ENCODE measurements at places on chromosomes 3 and 15. TPM values are rescaled to one million over a fixed set of nuclear protein-coding genes. Genes with fewer than 3 reads are reported as not detected.

DNA sequence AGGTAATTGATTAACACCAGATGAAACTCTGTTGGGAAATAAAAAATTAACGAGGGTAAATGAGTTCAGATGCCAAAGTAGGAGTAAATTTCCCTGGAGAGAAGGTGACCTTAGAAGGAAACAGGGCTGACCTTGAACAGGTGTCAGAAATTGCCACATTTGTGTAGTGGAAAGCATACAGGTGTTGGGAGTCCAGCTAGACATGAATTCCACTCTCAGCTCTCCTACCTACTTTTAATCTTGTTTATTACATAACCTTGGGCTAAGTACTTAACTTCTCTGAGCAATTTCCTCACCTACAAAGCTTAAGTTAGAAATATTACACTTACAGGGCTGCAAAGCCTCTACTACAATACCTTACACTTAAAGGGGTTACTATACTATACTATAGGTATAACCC lies 96.0 kb downstream of the ISL2 start:
- no peak for DNase-seq

DNA sequence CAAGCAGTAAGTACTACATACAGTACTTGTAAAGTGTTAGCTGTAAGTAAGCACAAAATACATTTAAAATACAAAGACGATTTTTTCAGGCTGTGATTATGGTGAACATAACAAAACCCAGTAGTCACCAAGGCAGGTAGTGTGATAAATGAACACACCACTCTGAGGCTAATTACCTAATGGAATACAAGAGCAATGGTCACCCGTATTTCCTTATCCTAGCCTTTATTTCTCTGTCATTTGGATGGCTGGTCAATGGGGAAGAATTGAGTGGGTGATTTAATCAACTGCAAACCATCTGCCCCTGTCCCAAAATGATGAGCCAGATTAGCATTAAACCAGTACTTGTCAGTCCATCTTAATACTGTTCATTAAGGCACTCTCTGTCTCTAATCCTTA lies 89.2 kb upstream of the CGNL1 start:
- DNase-seq: no peak

DNA sequence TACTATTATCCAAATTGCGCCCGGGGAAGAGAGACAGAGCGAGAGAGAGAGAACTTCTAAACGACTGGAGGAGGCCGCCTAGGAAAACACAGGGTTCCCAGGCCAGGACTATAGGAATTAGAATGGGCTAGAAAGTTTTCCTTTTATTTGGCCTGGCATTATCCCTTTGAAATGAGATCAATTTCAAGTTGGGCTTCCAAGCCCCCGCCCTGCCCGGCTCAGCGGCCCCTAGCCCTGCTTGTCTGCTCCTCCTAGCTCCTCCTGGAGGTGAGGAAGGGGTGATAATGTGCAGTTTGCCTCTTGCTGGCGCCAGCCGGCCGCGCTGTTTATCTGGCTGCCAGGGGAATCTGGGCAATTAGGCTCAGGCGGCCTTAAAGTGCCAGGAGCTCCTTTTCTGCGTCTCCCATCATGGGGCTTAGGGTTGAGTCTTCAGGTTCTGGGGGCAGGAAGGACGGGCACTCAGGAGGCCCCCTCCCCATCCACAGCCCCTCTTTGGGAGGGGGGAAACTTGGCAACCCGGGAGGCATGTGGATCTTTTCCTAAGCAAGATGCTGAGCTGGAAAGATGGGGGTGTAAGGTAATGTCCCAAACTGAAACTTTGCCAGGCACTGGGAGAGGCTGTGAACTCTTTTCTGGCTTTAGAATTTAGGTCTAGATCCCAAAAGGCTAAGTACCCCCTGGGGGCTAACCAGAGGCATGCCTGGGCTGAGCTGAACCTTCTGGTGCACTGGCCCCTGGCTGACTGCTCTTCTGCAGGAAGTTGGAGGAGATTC lies 5.5 kb downstream of the SMAD6 start:
- peak; percentile 61 for DNase-seq

DNA sequence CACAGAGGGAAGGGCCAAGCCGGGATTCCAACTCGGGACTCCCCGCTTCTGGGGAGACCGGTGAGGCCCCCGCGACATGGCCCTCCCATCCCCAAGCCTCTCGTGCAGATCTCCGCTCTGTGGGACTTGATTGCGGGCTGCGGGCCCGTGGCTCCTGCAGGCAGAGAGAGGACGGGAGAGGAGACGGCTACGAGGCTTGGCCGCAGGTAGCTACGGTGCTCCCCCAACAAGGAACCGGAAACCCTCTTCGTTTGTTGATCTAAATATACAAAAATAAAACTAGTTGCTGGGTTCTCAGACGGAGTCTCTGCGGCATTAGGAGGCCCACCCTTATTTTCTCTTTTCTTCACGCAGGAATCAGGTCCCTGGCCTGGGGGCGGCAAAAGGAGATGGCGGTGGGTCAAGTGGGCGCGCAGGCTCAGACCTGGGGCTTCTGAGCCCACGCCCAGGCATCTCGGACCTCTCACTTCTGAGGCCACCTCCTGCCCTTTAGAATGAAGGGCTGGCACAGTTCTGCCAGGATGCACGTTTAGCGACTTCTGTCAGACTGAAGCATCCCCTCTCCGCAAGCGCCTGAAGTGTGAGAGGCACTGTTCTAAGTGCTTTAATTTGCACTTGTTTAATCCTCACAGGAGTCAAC lies 10.9 kb downstream of the GNB5 start:
- DNase-seq: peak; percentile 23

DNA sequence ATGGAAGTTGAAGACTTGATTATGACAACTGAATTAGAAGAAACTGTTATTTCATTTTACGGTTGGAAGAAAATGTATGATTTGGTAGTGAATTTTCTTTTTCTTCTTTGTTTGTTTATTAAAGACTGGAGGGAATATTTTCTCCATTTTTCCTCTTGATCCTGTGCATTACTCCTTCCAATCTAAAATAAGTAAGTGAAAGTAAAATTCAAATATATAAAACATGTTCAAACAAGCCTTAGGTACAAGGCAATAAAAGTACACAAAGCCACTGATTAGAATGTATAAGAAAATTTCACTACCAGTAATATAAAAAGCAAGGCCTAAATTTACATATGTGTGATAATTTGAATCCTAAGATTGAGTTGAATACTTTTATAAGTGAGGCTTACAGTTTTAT lies 181.2 kb upstream of the MME start:
- DNase-seq: no peak

ZCWPW2 gene
- total RNA-seq: 1.5 TPM

SPINK8 gene
- not detected for total RNA-seq

MAPKAPK3 gene
- total RNA-seq: 22.0 TPM

ADAMTSL3 gene
- 7.9 TPM for total RNA-seq
